Progenitor cell of endocrine pancreas (in vitro differentiated cells): ENCODE measurements at places on chromosomes 7 and 10.

DNA sequence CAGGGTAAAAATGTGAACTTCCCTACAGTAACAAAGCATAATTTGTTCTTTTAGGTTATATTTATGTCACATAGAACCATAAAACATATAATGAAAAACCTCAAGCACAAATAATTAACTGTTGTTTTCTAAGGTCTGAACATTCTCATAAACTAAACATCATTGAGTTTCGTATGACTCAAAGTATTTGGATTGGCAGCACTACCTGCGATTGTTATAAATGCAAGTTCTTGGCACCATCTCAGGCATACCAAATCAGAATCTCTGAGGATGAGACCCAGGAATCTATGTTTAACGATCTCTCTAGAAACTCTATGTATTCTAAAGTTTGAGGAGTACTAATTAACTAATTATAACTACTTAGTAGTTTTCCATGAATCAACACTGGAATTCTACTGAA lies 22.5 kb downstream of the ORC5 start:
- no peak for DNase-seq

GRCh38 chr10:63554657-63555056 lies 33.5 kb downstream of the REEP3 start:
- DNase-seq: no peak

GRCh38 chr7:99254390-99254789 lies 18.2 kb upstream of the MYH16 start:
- DNase-seq: no peak

- no peak for DNase-seq
Observed at GRCh38 chr7:96484091-96484490, 162.2 kb upstream of the SLC25A13 start.

- DNase-seq: peak; percentile 26
Observed at GRCh38 chr10:124091646-124092249, 1.6 kb downstream of the CHST15 start.

- no peak for DNase-seq
Observed at GRCh38 chr10:110679486-110680272, 35.5 kb downstream of the RBM20 start.
